ENCODE measurements at places on chromosomes 4 and X. TPM values are rescaled to one million over a fixed set of nuclear protein-coding genes. Genes with fewer than 3 reads are reported as not detected.

DNA sequence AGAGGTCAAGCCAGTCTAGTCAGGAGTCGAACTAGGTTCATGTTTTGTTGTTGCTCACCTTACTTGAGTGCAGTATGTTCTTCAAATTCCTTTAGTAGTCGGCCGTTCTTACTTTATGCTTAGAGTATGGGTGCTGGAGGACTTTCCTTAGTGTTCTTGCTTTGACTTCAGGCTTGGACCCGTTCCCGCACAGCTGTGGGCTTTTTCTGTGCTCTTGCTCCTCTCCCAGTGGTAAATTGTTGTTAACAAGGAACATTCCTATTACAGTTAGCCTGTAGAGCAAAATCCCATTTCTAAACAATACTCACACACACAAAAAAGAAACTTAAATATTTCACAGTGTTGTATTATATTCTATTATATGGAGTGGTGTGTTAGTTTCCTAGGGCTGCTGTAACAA is 113.5 kb downstream of the RAP1GDS1 start:
- no peak for DNase-seq

- DNase-seq = no peak
Measured at GRCh38 chrX:71910986-71911730, 513 bp downstream of the NHSL2 start.

Gene MAGEA2B
- total RNA-seq = not detected

- peak; percentile 38 for DNase-seq
Measured at GRCh38 chr4:87838890-87839591, 6.3 kb downstream of the MEPE start.

GRCh38 chr4:57490520-57491255 is 380.5 kb upstream of the IGFBP7 start:
- no peak for DNase-seq

Gene LGI2
- total RNA-seq = not detected

DNA sequence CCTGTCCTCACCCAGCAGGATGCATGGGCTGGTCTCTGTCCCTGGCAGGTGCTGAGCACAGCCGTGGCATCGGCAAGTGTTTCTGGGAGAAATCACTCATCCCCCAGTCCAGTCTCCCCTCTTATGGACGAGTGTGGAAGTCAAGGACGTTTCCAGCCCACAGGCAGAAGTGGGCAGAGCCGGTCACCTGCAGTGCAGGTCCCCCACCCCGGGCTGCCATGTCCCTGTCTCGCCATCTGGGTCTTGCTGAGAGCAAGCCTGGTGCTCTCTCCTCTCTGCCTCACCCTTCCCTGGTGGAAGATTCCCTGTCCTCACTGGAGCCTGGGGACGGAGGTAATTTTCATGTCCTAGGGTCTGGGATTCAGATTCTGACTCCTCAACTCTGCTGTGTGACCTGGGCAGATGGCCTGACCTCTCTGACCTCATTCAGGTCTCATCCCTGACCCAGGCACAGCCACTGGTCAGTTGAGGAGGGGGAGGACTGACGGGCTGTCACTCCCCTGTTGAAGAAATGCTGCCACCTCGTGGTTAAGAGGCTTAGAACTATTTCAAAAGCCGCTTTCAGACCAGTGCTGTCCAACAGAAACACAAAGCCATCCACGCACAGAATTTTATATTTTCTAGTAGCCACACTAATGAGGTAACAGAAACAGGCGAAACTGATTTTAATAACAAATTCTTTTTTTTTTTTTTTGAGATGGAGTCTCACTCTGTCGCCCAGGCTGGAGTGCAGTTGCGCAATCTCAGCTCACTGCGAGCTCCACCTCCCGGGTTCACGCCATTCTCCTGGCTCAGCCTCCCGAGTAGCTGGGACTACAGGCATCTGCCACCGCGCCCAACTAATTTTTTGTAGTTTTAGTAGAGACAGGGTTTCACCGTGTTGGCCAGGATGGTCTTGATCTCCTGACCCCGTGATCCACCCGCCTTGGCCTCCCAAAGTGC is 1.8 kb downstream of the CPZ start:
- peak; percentile 53 for DNase-seq

DNA sequence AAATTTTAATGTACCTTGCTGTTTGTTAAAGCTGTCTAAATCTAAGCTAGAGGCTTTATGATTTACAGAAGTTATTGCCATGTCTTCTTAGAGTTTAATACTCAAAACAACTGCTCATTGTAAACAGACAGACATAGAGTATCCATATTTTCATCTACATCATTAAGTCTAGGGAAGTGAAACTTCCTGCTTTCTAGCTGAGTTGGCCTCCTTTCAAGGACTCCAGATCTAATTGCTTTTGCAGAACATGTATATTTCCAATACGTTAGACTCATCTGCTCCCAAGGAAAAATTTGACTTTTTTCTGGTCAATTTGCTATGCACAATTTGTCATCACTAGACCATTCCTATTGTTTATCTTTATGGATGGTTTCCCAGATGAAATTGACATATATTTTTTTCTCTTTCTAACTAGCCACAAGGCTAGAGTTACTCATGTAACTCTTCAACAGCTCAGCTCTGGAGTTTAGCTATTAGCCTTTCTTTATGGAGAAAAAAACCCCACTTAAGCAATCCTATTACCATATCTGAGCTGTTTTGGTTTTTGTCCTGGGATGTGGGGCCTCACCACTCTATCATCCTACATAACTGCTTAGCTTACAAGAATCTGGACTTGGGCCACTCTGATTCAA is 122.9 kb downstream of the PPA2 start:
- peak; percentile 43 for DNase-seq

GRCh38 chr4:37723067-37723466 is 36.9 kb upstream of the RELL1 start:
- DNase-seq = no peak

DNA sequence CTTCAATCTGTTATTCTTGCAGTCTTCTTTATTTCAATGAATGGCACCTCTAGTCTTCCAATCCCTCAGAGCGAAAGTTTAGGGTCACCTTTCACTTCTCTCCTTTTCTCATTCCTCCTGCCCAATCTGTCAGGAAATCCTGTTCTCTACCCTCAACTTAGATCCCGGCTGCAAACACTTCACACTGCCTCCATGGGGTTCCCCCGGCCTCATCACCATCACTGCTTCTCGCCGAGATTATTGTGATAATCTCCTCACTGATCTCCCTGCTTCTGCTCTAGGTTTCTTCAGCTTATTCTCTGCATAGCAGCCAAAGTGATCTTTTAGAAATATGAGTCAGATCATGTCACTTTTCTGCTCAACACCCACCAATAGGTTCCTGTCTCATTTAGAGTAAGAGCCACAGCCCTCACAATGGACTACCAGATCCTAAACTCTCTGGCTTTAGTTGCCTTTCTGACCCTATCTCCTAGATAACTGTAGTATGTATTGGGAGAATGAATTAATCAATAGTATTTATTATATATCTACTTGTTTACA is 43.6 kb upstream of the TBC1D9 start:
- DNase-seq = no peak

Gene GAGE2A
- not detected for total RNA-seq

- DNase-seq = no peak
Measured at GRCh38 chr4:17811078-17811603, 362 bp downstream of the NCAPG start.

DNA sequence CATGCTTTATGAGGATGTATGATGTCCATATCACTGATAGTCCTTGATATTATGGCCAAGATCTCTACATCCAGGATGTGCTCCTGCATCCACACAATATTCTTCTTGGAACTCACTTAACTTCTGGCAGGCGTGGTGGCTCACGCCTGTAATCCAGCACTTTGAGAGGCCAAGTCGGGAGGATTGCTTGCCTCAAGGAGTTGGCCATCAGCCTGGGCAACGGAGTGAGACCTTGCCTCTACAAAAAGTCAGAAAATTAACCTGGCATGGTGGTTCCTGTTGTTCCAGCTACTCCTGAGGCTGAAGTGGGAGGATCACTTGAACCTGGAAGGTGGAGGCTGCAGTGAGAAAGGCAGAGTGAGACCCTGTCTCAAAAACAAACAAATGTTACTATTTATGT is 2.3 kb upstream of the HNRNPD start:
- DNase-seq = no peak

DNA sequence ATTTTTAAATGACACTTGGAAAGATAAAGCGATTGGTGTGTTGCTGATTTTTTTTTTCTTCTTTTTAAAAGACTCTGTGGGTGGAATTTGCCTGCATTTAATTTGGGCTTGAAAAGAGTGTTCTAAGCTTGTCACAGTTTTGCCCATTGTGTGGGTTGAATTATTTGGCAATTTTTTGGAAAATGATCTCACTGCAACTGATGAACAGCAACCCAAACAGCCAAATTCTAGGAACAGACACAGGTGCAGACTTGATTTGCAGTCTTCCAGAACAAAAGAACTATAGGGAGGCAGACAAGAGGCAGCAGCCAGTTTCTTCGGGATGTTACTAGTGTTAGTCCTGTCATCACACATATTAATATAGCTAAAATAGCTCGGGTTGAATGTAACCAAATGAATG is 40.5 kb downstream of the CASP6 start:
- no peak for DNase-seq

- no peak for DNase-seq
Measured at GRCh38 chr4:148395771-148396170, 46.4 kb downstream of the NR3C2 start.

- DNase-seq = no peak
Measured at GRCh38 chrX:9182041-9182440, 148.1 kb upstream of the FAM9B start.

DNA sequence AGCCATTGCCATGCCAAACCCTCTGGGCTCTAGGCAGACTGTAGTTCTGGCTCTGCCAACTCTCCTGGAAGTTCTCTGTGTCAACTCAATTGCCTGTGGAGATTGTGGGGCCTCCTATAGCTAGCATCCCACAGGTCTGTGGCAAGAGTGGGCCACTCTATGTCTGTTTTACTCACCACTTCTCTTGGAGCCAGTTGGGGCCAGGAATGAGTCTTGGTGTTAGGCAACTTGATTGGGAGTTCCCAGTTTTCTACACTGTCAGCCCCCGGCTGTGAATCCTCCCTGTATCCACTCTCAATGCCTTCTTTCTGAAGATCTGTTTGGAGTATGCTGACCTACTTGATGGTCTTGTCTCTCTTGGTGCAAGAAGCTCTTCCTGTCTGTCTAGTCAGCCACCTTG is 48.2 kb upstream of the EPGN start:
- DNase-seq = no peak

- no peak for DNase-seq
Measured at GRCh38 chr4:15333692-15334633, 93.9 kb upstream of the C1QTNF7 start.

DNA sequence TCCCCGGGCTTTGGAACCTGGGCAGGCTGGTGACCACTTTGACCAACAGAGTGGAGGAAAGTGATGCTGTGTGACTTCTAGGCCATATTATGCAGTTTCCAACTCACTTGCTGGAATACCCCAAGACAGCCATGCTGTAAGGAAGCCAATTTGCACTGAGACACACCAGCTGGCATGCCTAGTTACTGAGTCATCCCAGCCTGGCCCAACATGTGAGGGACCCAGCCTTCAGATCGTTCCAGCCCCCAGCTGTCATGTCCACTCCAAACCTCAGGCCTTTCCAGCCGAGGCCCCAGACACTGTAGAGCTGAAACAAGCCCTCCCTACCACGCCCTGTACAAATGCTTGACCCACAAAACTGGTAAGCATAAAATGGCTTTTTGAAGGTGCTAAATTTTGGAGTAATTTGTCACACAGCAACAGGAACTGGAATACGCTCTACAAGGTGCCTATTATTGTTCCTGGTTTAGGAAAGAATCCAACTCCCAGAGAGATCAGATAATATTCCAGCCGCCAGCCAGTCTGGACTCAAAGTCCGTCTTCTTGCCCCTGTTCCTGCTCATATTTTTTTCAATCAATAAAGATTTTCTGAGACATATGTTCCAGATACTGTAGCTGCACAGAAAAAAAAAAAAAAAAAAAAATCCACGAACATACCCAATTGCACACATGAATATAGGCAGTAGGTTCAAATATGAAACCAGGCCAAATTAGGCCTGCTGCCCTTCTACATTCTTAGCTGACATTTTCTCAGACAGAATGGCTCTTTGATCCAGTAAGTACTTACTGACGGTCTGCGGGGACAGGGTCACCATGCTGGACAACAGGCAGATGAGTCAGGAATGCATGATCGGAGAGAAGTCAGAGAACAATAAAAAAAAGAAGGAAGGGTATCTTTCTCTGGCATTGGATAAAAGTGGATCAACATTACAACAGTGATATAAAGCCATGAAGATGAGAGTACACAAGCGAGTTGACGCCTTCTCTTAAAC is 35.1 kb downstream of the SH3KBP1 start:
- no peak for DNase-seq

DNA sequence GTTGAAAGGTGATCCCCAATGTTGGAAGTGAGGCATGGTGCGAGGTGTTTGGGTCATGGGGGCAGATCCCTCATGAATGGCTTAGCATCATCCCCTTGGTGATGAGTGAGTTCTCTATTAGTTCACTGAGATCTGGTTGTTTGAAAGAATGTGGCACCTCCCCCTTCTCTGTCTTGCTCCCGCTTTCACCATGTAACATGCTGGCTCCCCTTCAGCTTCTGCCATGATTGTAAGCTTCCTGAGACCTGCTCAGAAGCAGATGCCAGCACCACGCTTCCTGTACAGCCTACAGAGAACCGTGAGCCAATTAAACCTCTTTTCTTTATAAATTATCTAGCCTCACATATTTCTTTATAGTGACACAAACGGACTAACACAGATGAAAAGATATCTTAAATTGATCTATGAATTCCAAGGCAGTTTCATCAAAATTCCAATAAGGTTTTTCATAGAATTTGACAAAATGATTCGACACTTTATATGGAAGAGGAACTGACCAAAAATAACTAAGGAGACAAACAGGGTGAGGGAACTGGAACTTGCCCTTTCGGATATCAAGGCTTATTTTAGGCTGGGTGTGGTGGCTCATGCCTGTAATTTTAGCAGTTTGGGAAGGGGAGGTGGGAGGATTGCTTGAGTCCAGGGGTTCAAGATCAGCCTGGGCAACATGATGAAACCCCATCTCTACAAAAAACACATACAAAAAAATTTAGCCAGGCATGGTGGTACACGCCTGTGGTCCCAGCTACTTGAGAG is 56.9 kb upstream of the OGT start:
- no peak for DNase-seq

GRCh38 chr4:6953751-6954380 is 44.2 kb downstream of the TBC1D14 start:
- no peak for DNase-seq

GRCh38 chrX:9533611-9534010 is 68.8 kb downstream of the TBL1X start:
- no peak for DNase-seq

Gene HPSE
- total RNA-seq = 7.0 TPM

GRCh38 chr4:17153572-17153971 is 255.1 kb upstream of the LDB2 start:
- no peak for DNase-seq

DNA sequence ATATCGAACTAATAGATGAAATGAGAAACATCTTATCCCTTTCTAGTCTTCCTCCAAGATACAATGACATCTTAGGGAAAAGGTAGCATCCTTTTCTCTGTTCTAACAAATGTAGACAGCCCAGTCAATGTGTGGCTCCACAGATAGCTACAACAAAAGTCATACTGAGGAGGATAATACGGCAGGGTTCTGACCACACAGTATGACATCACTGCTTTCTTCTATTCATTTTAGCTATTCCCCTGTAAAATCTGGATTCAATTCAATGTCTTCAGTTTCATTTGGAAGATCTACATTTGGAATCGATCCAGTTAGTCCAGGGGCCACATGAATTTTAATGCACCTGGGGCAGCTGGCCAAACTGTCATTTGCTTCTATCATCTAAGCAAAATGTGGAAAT is 51.4 kb downstream of the ENOX2 start:
- no peak for DNase-seq

- DNase-seq = no peak
Measured at GRCh38 chrX:27136325-27136724, 326.8 kb downstream of the PPP4R3C start.

- DNase-seq = no peak
Measured at GRCh38 chr4:10635091-10635490, 49.5 kb downstream of the CLNK start.

- DNase-seq = no peak
Measured at GRCh38 chr4:165630671-165631070, 242.4 kb upstream of the TLL1 start.

Data from endothelial cell of umbilical vein (primary cell).